ENCODE measurements at places on chromosomes 16 and 17. TPM values are rescaled to one million over a fixed set of nuclear protein-coding genes. Genes with fewer than 3 reads are reported as not detected.

The AMZ2 gene
- 84.5 TPM for total RNA-seq

The KRT14 gene
- total RNA-seq: not detected

The PLA2G10 gene
- total RNA-seq: not detected

The EFNB3 gene
- not detected for total RNA-seq

The OSGIN1 gene
- 0.85 TPM for total RNA-seq

DNA sequence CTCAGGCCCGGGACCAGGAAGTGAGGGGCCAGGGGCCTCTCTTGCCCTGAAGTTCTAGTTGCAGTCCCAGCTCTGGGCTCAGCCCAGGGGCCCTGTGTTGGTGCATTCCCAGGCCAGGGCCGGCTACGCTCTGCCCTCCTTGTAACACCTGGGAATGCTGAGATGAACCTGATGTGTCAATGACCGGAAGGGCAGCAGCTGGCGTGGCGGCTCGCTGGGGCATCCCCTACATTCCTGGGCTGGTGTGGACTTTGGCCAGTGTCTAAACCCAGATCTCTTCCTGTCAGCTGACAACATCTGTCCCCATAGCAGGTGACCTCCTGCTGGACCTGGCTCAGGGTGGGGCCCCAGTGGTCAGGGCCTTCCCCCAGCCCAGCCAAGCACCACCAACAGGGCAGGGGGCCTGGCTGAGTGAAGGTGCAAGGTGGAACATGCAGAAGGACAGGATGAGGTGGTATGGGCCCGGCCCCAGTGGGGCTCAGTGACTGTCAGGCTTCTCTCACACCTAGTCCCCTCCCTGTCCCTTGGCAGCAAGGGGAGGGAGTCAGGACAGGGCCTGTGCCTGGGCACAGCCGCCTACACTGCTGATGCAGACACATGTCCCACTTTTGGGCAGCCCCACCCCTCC, 15.9 kb downstream of the FAM83G start:
- H3K27me3 ChIP-seq: no peaks in the 10 kb centered on the region
- no peak overlapping the region for H3K27ac ChIP-seq
- no peaks in the 10 kb centered on the region for H3K36me3 ChIP-seq

GRCh38 chr16:1026784-1027500, 45.4 kb downstream of the SOX8 start:
- H3K27ac ChIP-seq: no peak overlapping the region
- H3K36me3 ChIP-seq: no peaks in the 10 kb centered on the region
- peaks cover 6% of the 10 kb centered on the region for H3K27me3 ChIP-seq

GRCh38 chr16:50915120-50915519, 173.2 kb downstream of the CYLD start:
- no peak overlapping the region for H3K4me3 ChIP-seq
- DNase-seq: no peak
- H3K27ac ChIP-seq: no peak overlapping the region
- H3K4me1 ChIP-seq: no peaks in the 10 kb centered on the region
- no peaks in the 10 kb centered on the region for H3K36me3 ChIP-seq
- no peaks in the 10 kb centered on the region for H3K27me3 ChIP-seq

GRCh38 chr17:74059479-74060240, 143.8 kb upstream of the RPL38 start:
- no peaks in the 10 kb centered on the region for H3K36me3 ChIP-seq
- no peak for DNase-seq
- no peak overlapping the region for H3K4me3 ChIP-seq
- no peaks in the 10 kb centered on the region for H3K4me1 ChIP-seq
- H3K27me3 ChIP-seq: peaks cover 16% of the 10 kb centered on the region
- no peak overlapping the region for H3K27ac ChIP-seq

- no peaks in the 10 kb centered on the region for H3K27me3 ChIP-seq
- no peak overlapping the region for H3K4me3 ChIP-seq
- peaks cover 10% of the 10 kb centered on the region for H3K4me1 ChIP-seq
- peaks cover 24% of the 10 kb centered on the region for H3K36me3 ChIP-seq
Measured at GRCh38 chr17:5410594-5411272, 8.7 kb downstream of the NUP88 start.

GRCh38 chr16:49701789-49702494, 154.0 kb downstream of the ZNF423 start:
- no peaks in the 10 kb centered on the region for H3K4me1 ChIP-seq

GRCh38 chr16:26078716-26079355, 387.1 kb downstream of the HS3ST4 start:
- no peak overlapping the region for H3K4me3 ChIP-seq
- H3K36me3 ChIP-seq: no peaks in the 10 kb centered on the region
- no peak for DNase-seq
- no peaks in the 10 kb centered on the region for H3K27me3 ChIP-seq
- H3K27ac ChIP-seq: no peak overlapping the region
- H3K4me1 ChIP-seq: no peaks in the 10 kb centered on the region

Measured in activated naive CD8-positive, alpha-beta T cell treated with anti-CD3 and anti-CD28 coated beads, Interleukin-2, amount 10 ng/mL, durations not matched to agents 7 days and 5 days (primary cell).